CD4-positive, alpha-beta T cell treated with Interleukin-1 beta for 1 hour (primary cell): ENCODE measurements at places on chromosomes 7 and 10.

DNA sequence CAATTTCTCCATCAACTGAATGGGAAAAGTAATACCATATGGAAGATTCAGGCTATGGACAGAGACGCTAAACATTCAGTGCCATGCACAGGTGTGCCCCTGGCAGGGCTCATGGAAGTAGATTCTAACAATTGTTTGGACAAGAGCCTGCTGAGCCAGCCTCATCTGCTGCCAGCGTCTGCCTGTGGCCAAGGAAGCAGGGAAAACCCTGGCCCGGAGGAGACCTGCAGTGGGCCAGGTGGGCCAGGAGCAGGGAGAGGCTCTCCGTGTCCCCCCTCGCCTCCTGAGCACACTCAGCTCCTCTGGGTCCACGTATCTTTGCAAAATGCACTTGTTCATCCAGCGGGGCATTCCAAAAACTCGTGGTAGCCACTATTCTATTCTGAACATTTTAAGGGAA, 130.1 kb downstream of the TCERG1L start:
- DNase-seq, result no peak

- no peak for DNase-seq
Observed at GRCh38 chr7:155722936-155723335, 78.5 kb downstream of the RBM33 start.

- DNase-seq, result no peak
Observed at GRCh38 chr10:125097409-125098070, 62.8 kb downstream of the CTBP2 start.

DNA sequence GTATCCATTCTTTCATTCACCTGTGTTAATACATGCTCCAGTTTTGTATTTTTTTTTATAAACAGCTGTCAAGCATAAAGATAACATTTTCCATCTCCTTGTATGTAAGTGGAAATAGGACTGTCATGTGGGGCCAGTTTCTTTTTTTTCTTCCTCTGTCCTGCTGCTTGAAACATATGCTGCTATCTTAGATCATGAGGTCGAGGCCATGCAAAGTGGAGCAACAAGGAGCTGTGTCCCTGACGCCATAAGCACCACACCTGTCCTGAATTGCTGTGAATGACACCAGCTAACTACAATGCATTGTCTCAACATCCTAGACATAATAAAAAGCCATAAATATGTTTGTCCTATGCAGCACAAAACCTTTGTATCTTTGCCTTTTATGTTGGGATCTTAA, 37.7 kb upstream of the SLC26A4 start:
- DNase-seq, result no peak

GRCh38 chr7:100053215-100053614, 3.6 kb downstream of the ZSCAN21 start:
- DNase-seq, result peak; percentile 4

DNA sequence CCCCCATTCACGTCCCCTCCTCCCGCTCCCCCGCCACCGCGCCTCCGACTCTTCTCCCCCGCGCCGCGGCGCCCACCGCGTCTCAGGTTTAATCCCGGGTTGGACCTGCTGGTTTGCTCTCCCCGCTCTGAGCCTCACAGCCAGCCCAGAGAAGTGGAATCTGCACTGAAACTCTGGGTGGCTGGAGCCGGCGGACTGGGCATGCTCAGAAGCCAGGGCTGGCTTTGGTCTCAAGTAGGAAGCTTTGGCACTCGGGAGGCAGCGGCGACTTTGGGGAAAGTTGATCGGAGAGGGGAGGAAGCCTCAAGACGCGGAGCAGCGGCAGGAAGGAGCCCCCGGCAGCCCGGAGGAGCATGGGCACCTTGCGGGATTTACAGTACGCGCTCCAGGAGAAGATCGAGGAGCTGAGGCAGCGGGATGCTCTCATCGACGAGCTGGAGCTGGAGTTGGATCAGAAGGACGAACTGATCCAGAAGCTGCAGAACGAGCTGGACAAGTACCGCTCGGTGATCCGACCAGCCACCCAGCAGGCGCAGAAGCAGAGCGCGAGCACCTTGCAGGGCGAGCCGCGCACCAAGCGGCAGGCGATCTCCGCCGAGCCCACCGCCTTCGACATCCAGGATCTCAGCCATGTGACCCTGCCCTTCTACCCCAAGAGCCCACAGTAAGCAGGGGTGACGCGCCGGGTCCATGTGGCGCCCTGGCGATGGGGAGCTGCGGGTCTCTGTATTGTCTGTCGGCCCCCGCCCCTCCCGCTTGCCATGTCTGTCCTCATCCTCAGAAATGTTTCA, at the start of gene PRKG1:
Gene PRKG1 (plus strand): TSS at position 250 of the 791 bp plus-strand sequence.
- DNase-seq, result no peak

GRCh38 chr7:80537091-80537490, 25.2 kb upstream of the GNAT3 start:
- no peak for DNase-seq

DNA sequence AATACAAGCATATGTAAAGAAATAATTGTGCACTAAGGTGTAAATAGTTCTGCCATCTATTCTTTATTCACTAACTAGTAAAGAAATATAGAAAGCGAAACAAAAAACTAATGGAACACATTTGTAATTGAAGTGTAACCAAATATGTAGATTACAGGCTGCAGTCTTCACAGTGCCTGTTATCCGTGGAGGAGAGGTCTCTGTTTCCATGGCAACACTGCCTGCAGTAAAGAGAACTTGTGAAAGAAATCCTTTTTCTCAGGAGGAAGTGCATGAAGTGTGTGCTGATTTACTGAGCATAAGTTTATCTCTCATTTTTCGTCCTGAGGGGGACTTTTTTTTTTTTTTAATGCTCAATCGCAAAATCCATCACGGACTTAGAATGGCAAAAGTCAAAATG, 102.5 kb downstream of the APBB1IP start:
- no peak for DNase-seq

- DNase-seq, result no peak
Observed at GRCh38 chr7:131032786-131033185, 294.9 kb upstream of the MKLN1 start.

DNA sequence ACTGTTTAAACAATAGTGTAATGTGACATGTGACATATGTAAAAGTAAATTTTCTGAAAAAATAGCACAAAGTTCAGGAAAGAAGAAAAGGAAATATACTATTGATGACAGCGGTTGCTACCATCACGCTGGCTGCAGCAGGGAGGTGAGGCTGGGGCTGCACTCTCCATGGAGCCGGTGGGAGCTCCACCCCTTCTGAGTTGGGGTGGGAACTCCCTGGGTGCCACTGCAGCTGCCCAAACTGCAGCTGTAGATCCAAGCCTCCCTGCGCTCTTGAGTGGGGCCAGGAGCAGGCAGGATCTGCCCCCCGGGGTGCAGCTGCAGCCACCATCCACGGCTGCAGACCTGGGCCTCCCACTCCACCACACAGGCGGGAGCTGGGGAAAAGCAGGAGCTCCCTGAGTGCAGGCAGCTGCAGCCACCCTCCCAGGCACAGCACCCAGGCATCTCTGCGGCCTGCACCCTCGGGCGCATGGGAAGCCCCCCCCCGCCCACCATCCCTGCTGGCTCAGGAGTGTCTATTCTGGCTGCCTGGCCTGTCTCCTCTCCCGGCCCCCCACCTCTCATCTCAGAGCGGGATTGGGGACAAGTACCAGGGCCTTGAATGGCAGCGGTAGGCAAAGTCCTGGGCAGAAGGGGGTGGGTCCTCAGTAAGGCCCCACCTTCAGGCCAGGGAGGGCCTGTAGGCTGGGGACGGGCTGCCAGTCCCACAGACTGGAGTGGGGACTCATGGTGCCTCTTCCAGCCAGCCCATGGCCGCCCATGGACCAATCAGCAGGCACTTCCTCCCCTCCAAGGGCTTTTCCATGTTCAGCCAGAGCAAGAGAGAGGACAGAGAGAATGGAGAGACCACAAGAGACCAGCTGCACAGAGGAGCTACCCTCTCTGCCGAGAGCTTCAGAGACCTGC, 50.1 kb downstream of the TNS3 start:
- no peak for DNase-seq

GRCh38 chr10:47104786-47105385, 193.7 kb downstream of the PTPN20 start:
- DNase-seq, result peak; percentile 27

- DNase-seq, result no peak
Observed at GRCh38 chr7:27106181-27106900, 3.9 kb upstream of the HOXA2 start.

DNA sequence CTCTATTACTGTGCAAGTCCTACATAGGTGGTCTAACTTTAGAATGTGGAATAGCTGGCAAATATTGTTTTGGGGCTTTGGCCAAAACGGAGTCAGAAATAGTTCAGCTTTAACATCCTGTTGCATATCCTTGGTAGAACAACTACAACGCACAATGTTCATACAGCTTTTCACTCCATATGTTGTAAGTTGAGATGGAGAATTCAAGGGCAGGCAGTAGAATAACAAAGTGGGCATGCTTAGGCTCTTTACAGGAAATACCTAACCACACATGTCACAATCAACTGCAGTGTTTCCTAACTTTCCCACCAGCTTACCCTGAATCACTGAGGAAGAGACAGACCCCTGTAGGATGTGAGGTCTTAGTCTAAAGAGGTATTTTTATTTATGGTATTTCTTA, 122.3 kb downstream of the PPP1R3A start:
- no peak for DNase-seq

DNA sequence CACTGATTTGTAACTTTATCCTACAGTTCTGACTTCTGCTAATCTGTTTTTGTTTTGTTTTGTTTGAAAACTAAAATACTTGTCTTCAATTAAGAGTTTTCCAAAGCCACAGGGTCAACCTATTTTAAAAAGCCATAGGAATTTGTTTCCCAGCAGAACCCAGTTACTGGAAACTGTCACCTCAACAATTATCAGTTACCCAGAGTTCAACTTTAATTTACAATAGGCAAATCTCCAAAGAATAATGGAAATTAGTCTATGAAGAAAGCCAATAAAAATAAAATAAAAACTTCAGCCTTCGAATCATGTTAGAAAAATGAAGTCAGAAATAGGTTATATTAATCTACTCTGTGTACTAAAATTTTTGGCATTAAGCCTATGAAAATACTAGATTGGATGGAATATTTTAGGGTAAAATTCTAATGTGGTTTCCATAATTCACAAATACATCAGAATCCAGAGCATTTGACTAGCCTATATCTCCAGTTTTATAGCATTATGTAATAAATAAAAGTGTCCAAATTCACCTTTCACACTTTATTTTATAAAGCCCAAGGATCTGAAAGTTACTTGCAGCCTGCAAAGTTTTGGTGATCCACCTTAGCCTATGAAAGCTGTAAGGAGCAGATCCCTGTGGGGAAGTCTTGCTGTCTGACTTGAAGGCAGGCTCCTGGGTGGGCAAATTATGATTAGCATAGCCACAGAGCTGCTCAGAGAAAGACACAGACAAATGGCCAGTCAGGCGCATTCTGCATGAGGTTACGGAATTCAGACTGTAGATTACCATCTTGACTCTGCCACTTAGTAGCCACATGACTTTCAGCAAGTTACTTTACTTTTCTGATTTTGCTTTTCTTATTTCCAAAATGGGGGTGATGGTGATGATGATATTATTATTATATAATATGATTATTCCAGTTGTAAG, 250.0 kb upstream of the HGF start:
- DNase-seq, result no peak

GRCh38 chr10:123999261-123999660, 94.1 kb downstream of the CHST15 start:
- no peak for DNase-seq

DNA sequence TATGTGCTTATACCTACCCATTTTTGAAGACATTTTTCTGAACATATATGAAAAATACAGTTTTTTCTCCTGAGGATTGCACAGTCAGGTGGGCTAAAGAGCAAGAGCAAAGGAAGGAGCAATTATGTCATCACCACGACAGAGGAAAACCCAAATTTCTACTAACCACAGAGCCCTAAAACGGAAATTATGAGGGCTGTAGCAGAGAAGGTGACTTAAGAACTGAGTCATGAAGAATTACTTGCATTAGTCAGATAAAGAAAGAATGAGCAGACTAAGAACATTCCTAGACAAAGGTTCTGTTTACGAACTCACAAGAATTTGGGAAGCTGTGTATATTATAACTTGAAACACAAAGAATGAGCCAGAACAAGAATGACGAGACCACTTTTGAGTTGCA, 974.4 kb downstream of the NXPH1 start:
- no peak for DNase-seq

DNA sequence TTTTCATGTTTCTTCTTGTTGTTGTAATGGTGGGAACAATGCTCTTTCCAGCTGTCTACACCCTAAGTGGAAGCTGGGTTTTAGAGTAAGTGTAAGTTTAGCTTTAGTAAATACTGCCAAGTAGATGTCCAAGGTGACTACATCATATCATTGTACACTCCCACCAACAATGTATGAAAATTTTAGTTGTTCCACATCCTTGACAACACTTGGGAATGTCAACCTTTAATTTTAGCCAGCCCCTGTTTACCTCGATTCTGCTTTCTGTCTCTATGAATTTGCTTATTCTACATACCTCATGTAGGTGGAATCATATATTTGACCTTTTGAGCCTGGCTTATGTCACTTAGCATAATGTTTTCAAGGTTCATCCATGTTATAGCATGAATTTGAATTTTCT, 93.0 kb downstream of the MTPAP start:
- DNase-seq, result no peak

GRCh38 chr10:67618116-67618515, 77.9 kb downstream of the CTNNA3 start:
- DNase-seq, result no peak

- DNase-seq, result no peak
Observed at GRCh38 chr7:35805876-35806275, 5.0 kb downstream of the SEPTIN7 start.

DNA sequence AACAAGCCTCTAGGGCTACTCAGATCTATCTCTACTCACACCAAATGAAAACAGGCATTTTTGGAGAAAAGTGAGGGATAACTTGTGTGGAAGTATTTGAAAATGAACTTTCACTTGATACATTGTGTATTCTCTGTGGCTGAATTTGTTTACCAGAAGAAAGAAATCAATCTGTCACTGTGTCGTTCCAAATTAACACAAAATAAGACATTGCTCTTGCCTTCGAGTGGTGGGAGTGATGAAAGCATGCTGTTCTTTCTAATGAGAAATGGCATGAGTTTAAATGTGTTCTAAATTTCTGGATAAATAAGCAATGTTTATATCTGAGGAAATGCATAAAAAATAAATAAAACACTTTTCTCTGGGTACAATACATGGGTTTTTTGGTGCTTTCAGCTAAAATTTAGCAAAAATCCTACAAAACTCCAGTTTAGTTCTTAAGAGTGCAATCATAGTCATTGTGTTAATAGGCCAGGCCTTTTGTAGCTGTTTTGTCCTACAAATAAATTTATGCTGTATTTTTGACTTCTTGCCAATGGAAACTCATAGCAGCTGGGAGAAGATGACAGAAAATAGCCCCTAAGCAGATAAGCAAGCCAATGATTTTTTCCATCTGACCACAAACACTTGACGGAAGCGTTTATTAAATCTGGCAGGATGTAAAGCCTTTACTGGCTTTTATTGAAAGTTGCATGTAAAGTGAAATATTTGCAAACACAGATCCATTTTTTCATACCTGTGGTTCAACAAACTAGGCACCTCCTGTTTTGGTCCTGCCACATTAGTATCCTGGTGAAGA, 1064.1 kb upstream of the GHITM start:
- no peak for DNase-seq

GRCh38 chr7:115678086-115678982, 352.2 kb downstream of the TFEC start:
- DNase-seq, result no peak
